ENCODE measurements at places on chromosomes 6 and 20.

- DNase-seq, result no peak
Measured at GRCh38 chr20:49993301-49993751, 10.5 kb downstream of the SNAI1 start.

DNA sequence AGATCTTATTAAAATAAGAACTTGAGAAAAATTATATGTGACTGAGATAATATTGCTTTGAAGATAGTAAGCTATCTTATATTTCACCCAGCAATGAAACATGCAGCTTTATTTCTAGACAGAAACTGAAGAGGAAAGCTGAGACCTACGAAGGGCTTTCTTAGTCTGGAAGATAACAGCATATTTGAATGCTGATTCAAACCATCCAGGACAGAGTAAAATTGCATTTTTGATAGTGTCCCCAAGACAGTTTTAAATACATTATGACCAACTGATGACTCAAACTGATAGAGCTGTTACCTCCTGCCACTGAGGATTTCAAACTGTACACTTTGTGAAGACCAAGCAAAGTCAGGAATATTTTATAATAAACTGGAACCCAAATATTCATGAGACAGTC lies 409.6 kb downstream of the GRIK2 start:
- DNase-seq, result no peak

DNA sequence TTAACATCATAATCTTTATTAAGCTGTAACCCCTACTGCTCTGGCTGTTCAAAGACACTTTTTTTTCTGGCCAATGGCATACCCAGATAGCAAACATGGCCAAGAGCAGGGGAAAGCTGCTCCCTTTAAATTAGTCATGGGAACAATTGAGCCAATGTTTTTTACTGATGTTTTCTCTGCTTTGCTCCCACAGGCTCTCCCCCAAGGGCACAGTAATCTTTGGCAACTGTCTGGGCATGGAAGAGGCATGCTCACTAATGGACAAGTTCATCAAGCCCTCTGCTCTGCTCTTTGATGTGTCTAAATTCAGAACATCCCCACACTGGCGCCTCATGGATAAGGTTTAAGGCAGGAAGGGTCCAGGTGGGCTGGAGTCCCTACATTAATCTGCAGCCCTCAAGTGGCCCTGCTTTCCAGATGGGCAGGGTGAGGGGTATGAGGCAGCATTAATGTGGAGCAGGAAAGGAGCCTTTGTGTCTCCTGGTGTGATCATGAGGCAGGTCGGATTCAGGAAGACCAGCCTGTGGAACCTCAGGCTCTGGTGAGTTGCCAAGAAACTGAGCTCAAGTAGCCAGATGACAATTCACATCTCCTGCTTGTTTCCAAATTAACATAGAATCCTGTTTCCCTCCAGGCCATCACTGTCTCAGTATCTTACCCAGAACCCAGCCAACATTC lies 227.0 kb upstream of the CST7 start:
- DNase-seq, result no peak

DNA sequence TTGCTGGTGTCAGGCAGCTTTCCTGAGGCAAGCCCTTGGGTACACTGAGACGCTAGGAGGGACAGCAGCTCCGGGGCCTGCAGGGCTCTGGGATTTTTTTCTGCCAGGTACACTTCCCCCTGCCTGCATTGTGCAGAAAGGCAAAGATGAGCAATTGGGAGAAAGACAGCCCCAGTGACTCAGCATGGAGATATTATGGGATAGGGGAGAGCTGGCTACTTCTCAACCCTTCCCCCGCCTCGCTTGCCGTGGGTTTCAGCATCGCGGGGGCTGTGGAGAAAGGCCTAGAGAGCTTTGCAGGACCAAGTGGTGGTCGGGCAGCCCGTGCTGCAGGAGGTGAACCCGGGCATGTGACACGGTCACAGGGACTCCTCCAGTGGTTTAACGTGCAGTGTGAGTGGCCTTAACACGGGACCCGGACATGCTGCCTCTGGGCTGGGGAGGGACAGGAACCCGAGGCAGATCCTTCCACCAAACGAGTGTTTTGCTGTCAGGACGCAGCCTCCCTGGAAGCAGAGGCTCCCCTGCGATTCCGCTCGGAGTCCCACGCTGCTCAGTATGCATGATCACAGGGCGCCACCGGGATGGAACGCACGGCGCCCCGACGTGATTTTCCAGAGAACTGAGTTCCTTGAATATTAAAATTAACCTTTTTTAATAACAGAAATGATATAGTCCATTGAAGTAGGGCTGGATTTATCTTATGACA lies 139.9 kb downstream of the CDH4 start:
- DNase-seq, result no peak

DNA sequence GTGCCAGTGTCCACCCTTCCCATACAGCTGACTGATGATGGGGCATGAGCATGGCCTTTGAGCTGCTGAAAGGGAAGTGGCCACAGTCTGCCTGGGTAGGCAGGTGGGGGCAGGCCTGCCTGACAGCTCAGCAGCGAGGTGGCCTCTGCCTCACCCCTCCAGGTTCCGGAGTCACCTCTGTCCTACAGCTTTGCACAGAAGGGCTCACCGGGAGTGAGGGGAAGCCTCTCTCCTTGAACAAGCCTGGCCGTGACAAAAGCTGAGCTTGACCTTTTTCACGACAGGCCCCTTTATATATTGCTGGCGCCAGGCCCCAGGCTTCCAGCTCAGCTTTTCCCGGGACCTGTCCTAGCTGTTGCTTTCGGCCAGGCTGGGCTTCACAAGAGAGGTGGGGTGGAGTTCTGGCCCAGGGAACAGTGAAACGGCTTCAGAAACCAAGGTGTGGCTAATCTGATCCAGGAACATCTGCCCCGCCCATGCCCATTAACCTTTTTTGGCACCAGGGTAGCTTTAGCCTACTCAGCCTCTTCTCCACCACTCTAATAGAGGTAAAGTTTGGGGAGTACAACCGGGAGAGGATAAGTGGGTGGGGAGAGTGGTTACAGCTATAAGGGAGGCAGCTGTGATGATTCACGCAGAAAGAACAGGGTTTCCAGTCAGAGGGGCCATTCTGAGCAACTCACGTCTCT lies 42.9 kb downstream of the C6orf132 start:
- no peak for DNase-seq

- no peak for DNase-seq
Measured at GRCh38 chr20:62176866-62177265, 6.0 kb upstream of the MTG2 start.

DNA sequence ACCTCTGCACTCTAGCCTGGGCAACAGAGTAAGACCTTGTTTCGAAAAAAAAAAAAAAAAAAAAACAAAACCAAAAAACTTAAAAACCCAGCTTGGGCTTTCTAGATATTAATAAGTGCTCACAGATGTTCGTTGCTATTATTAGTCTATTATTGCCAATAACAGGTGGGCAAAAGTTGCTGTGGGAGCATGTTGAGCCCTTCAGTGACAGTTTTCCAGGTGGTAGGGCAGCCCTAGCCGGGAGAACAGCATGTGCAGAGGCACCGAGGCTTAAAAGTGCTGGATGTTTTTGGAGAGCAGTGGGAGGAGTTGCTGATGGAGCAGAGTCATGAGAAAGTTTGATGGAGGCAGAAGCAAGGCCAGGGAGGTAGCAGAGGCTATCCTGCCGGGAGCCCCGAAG lies 4.4 kb downstream of the PPP1R16B start:
- no peak for DNase-seq

GRCh38 chr6:114712129-114712662 lies 369.4 kb upstream of the HS3ST5 start:
- DNase-seq, result no peak

GRCh38 chr6:86961455-86962200 lies 24.3 kb downstream of the HTR1E start:
- no peak for DNase-seq

- DNase-seq, result no peak
Measured at GRCh38 chr6:3403238-3404173, 53.3 kb downstream of the SLC22A23 start.

- DNase-seq, result no peak
Measured at GRCh38 chr20:22920898-22921297, 114.2 kb upstream of the SSTR4 start.

DNA sequence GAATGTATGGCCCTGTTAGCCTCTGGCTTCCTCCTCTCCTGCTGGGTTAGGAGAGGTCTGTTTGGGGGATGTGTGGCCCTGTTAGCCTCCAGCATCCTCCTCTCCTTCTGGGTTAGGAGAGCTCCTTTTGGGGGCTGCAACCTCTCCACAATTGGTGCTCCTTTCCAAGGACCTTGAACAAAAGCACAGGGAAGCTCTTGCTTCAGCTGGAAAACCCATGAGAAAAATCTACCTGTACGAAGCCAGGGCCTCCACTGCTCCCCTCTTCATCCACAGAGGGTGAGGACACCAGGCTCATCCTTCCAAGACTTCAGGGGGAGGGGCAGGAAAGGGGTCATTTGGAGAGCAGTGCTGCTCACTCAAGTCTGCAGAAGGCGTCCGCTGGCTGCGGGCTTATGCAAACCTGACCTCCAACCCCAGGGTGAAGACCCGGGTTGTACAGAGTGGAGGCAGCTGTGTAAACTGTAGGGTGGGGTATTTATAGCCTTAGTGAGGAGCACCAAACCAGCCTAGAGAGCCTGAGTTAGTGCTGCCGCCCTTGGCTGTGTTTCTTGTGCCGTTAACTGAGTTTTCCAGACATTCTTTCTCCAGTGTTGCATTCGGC lies 62.1 kb downstream of the SLC24A3 start:
- no peak for DNase-seq

- DNase-seq, result no peak
Measured at GRCh38 chr6:98836025-98836961, 1.9 kb downstream of the POU3F2 start.

DNA sequence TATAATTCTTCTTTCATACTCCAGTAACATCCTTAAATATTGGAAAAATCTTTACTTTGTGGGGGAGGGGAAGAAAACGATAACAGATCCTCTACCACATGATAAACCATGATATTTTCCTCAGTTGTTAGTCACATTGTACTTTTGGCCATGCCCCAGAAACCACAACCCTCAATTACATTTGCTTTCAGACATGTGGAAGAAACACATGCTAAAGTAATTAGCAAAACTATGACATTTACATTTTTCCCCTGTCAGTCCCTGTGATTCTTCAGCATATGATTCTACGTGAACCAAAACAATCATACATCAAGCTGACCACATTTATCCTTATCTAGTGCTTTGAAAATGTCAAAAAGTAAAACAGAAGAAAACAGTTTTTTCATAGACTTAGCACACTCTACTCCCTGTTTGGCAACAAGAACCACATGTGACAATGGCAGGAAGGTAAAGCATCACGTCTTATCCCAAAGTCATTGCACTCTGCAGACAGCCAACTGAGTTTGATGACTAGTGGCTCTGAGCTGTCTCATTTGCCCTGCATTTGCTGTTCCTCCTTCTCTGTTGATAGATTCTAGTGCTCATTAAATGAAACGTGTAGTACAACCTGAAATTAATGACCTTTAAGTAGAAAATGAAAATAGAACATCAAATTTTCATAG lies 505.8 kb upstream of the MARCKS start:
- DNase-seq, result no peak

DNA sequence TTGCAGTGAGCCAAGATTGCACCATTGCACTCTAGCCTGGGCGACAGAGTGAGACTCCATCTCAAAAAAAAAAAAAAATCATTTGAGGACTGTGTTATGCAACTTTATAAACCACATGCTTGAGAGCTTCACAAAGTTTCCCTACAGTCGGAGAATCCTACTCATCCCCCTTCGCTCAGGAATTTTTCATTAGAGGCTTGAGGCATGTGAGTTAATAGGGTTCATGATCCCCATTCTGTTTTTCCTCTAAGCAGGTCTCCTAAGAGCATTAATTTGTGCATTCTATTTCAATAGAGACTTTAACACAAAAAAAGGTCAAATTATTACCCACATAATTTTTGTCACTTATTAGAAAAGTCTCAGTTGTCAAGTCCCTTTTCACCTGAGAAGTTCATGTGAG lies 103.7 kb upstream of the SOX4 start:
- DNase-seq, result no peak

DNA sequence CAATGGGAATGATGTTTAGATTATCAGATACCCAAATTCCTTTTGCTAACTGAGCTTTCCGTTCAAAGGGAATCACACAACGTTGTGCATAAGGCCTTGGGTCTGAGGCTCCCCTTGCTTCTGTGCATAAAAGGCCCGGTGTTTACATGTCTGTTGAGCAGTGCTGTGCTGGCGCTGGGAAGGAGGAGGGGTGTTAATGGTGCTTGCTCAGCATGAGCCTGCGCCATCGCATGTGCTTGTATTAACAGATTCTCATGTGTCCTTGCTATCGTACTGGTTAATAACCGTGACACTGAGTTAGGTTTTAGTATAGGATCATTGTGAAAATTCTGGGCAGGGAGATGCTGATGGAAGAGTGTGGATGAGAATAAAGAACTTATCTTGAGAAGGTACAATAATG lies 62.3 kb upstream of the TRAF3IP2 start:
- no peak for DNase-seq

- no peak for DNase-seq
Measured at GRCh38 chr6:106162921-106163320, 76.8 kb downstream of the PRDM1 start.

GRCh38 chr20:42611423-42611822 lies 578.3 kb downstream of the PTPRT start:
- no peak for DNase-seq

- DNase-seq, result peak; percentile 19
Measured at GRCh38 chr6:147204060-147204785, at the start of gene STXBP5. Gene STXBP5, plus strand, starts transcription at chr6:147204417. Its CDS starts 116 bp downstream, at chr6:147204533.

DNA sequence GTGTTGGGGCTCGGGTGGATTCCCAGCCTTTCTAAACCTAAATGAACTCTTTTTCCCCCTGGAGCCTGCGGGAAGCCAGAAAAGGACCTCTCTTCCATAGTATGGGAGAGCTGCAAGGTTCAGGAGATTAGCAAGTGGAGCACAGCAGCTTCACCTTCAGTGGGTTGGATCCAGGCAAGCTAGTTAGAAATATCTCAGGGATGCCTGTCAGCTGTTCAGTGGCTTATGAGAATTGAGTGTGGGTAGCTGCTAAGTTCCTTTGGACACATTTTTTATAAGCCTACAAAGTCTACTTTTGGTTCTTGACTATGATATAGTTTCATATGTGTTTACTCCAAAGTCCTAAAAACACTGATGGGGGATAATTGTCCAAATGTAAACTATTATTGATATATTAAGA lies 642.1 kb downstream of the EPM2A start:
- DNase-seq, result no peak

- DNase-seq, result no peak
Measured at GRCh38 chr6:26403893-26404292, 1.8 kb downstream of the BTN3A1 start.

All from activated T-helper 1 cell treated with Interleukin-2 at 50 U/mL for 16 hours (primary cell).